ENCODE measurements at places on chromosomes 16 and 17.

- no peak for DNase-seq
These were observed 341.6 kb upstream of the TBX2 start for GRCh38 chr17:61058066-61058465.

DNA sequence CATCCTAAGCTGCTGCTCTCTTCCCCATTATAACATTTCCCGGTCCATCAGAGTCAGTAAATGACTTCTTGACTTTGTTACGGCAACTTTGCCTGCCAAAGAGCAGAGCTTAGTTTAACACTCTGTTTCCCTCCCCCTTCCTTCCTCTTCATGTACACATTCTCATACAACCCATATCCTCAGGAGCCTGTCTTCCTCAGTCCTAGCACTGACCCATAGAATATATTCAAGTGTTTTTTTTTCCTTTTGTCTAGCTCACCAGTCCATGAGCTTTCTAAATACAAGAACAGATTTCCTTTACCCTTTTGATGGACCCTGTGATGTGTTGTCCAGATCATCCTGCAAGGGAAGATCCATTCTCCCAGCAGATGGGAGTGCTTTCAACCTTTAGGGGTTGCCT lies 97.0 kb upstream of the MON1B start:
- DNase-seq: no peak

DNA sequence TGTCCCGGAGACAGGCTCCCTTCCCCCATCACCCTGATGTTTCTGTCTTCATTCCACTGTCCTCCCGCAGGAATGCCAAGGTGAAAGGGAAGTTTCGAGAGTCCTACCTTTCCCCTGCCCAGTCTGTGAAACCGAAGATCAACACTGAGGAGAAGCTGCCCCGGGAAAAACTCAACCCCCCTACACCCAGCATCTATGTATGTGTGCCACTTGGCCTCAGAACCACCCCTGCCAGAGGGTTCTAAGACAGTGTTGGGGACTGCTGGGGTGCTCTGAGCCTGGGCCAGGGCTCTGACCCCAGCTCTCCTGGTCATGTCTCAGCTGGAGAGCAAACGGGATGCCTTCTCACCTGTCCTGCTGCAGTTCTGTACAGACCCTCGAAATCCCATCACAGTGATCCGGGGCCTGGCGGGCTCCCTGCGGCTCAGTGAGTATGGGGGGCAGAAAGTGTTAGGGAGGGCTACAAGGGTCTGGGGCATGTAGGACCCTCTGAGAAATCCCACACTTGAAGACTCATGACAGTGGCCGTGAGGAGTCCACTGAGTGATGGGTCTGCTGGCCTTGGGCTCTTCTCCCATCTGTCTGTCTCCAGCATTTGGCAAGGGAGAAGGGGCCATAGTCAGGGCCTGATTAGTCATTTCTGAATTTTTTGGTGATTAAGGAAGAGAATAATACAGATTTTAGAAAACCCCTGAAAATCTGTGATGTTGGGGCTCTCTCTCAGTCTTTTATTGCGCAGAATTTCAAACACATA lies 4.9 kb upstream of the TMEM88 start:
- no peak for DNase-seq

DNA sequence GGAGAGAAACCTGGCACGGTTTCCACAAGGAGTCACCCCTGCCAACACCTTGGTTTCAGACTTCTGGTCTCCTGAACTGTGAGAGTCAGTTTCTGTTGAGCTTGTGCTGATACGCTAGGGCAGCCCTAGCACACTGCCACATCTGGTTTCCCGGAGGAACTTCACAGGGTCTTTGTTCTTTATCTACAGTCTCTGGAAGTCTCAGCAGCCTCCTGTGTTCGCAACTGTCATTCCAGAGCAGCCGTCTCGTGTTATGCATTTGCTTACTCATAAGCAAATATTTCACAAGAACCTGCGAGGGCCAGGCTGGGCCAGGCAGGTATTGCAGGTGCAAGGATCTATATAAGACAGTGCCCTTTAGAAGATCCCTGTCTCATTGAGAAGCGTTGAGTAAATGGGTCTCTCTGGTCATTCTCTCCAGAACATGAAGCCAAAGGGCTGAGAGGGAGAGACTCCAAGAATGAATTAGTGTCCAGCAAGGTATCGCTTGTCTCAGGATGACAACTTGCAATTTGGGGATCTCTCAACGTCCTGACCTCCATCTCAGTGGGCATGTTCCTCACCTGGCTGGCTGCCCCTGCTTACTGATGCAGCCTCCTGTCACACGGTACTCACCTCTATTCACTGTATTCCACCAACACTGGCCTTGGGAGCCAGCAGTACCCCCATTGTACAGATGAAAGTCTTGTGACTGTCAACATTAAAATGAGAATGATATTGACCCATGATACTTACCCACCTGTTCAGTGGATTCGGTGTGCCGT lies 141.2 kb downstream of the WWOX start:
- DNase-seq: no peak

- DNase-seq: no peak
These were observed 80.2 kb downstream of the WWOX start for GRCh38 chr16:78179666-78180065.

DNA sequence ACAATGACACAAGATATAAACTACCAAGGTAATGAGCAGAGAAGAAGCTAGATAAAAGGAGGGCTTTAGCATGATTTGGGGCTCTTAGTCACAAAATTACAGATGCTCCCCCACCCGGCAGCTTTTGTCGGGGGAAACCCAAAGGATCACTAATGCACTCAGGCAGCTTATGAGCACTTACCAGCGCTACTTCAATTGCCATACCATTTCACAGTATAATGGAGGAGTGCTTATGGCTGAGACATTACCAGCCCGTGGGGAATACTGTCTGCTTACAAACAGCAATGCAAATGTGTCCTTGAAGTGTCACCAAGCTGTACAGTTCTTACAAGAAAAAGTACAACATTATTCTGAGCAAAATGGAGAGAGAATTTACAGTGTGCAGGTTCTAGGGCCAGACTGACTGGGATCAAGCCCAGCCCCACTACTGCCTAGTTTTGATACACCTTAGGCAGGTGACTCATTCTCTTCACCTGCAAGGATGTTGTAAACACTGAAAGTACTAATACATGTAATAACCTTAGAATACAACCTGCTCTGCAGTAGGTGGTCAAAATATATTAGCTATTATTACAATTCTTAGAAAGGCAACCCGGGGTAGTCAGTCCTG lies 16.3 kb downstream of the ANKFY1 start:
- peak; percentile 89 for DNase-seq

GRCh38 chr16:1151424-1152122 lies 1.3 kb upstream of the CACNA1H start:
- no peak for DNase-seq

GRCh38 chr16:12236589-12236988 lies 260.1 kb downstream of the SNX29 start:
- DNase-seq: no peak

- no peak for DNase-seq
These were observed 610 bp downstream of the DOC2A start for GRCh38 chr16:30009990-30010843.

GRCh38 chr16:2447920-2448583 lies 11.9 kb upstream of the TEDC2 start:
- no peak for DNase-seq

DNA sequence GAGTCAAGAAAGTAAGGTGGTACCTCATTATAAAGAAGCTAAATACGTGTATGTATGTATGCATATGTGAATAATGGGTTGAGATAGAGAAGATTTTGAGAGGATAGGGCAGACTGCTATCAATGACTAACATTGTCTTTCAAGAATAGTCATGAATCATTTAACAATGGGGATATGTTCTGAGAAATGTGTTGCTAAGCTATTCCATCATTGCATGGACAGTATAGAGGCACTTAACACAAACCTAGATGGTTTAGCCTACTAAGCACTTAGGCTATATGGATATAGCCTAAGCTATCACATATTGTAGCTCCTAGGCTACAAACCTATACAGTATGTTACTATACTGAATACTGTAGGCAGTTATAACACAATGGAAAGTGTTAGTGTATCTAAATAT lies 45.2 kb downstream of the TBC1D26 start:
- DNase-seq: no peak

DNA sequence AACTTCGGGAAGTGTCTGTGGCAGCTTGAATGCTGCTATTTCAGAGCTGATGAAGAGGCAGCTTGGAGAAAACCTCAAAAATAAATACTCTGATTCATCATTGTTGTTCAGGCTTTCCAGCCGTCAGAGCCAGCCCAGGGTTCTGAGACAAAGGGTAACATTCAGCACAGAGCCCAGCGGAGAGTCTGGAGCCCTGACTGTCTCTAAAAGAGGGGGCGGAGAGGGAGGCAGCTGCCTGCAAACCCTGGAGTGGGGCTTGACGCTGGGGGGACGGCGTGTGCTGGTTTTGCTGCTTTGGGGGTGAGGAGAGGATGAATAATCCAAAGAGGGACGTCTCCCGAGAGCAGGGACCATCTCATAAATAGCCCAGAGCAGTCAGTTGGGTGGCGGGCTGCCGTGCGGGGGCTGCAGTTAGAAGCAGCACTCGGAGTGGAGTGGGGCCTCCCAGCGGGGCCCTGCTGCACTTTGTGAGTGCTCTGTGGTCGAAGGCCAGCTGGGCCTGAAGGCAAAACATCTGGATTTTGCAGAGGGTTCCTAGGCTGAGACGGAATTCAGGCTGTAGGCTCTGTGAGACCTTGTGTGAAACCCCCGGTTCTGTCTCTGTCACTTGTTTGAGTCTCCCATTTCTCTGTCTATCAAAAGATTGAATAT lies 237.8 kb downstream of the PRKCA start:
- DNase-seq: no peak

GRCh38 chr16:18788828-18789514 lies 1.2 kb downstream of the RPS15A start:
- DNase-seq: no peak

DNA sequence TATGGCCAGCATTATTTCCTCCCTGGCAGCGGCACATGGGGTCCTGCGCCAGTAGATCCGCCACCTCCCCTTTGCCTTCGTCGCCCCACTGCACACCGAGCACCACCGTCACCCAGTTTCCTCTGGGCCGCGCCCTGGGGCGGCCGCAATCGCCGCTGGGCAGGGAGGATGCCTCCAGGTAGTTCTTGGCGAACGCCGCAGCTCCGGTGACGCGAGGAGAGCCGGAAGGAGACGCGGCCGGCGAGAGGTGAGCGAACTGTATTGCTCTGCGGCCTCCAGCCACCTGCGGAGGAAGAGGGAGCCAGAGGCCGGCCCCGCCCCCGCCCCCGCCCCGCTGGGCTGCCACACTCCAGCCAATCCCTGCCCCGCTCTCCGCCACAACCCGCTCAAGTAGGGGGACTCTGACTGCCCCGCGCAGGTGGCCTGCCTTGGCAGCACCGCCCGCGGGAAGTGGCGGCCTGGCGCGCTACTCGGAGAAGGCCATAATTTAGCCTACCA lies 11.8 kb upstream of the SLFN13 start:
- DNase-seq: peak; percentile 26

GRCh38 chr17:41324180-41325075 lies 8.9 kb upstream of the KRTAP17-1 start:
- no peak for DNase-seq

GRCh38 chr17:82217120-82217529 lies 4.5 kb upstream of the CCDC57 start:
- no peak for DNase-seq

DNA sequence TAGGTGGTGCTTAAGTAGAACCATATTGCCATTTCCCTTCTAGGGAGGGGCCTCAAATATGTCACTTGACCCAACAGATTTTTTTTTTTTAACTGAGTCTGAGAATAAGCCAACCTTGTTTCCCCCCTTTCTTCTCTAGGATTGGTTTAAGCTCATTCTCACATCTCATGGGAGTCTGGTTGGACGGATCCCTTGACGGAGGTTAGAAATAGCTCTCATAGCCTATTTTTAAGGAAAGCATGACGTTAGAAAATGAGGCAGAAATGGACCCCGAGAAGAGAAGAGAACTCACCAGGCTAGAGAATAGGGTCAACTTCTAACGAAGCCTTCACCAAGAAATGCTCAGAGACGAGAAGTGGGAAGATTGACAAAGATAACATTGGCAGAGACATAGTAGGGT lies 95.1 kb upstream of the ZFHX3 start:
- DNase-seq: no peak

- peak; percentile 24 for DNase-seq
These were observed 23.2 kb downstream of the DYNC1LI2 start for GRCh38 chr16:66728117-66728787.

DNA sequence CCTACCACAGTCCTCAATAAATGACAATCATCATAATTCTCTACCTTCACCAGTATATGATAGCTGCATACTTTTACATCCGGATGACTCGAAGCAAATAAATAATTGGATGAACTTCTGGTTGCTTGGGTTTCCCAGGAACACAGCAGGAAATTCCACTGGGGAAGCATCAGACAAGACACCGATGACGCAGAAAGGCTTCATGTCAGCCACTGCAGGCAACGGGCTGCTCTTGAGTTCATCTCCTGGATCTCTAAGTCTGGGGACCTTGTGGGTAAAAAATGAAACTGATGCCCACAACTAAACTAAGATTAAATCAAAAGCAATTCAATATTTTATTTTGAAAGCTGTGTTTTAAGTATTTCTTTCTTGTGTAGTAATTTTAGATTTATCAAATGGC lies 472.1 kb upstream of the C16orf82 start:
- no peak for DNase-seq

DNA sequence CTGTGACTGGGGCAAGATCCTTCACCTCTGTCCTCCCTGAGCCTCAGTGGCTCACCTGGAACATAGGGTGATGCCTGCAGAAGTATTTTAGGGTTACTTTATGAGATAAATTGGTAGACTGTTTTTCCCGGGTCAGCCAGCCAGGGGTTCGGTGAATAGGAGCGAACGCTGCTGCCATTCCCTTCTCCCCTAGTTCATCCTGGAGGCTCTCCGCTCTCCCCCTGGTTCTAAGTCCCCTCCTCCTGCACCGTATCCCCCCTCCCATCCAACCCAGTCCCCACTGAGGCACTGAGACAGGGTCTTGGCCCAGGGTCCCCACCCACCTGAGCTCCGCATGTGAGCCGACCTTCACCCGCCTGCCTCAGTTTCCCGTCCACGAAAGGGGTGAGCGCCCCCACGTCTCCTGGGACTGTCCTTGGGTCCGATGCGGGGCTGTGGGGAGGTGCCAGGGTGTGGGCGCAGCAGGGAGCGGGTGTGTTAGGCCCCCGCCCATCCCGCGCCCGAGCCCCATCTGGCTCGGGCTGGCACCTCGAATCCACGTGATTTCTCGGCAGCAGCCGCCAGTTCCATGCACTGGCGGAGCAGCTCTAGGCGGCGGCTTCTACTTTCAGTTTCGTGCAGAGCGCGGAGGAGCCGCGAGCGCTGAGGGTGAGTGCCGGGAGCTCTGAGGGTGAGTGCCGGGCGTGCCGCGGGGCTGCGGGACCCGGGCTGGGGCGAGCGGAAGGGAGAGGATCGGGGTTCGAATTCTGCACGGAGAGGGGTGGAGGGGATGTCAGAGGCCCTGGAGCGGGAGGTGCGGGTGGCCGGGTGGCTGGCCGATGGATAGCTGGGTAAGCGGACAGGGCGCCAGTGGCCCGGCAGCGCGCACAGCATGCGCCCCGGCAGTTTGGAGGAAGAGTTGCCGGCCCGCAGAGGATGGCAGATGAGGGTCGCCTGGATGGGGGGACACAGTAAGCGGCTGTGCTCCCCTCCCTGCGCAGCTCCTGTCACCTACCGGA lies at the start of gene NLRC5:
TSS of gene NLRC5 (plus strand) at position 610 of the 998 bp plus-strand sequence. CDS start 31,156 bp downstream, outside the sequence.
- DNase-seq: no peak

All from NCI-H187 treated with DMSO at 0.1 percent for 48 hours (cell line).